Activated CD4-positive, alpha-beta memory T cell treated with anti-CD3 and anti-CD28 coated beads, Interleukin-2, amount 10 ng/mL, durations not matched to agents 7 days and 5 days (primary cell): ENCODE measurements at places on chromosomes 12 and 14. TPM values are rescaled to one million over a fixed set of nuclear protein-coding genes. Genes with fewer than 3 reads are reported as not detected.

Gene CRADD
- total RNA-seq, result 12.7 TPM

Gene POTEM
- not detected for total RNA-seq

Gene RGS6
- 3.1 TPM for total RNA-seq

Gene SYT1
- total RNA-seq, result not detected
